ENCODE measurements at places on chromosomes 13 and 19. TPM values are rescaled to one million over a fixed set of nuclear protein-coding genes. Genes with fewer than 3 reads are reported as not detected.
A peak's percentile ranks its signal among the peaks of the same experiment; 100 is the strongest.

DNA sequence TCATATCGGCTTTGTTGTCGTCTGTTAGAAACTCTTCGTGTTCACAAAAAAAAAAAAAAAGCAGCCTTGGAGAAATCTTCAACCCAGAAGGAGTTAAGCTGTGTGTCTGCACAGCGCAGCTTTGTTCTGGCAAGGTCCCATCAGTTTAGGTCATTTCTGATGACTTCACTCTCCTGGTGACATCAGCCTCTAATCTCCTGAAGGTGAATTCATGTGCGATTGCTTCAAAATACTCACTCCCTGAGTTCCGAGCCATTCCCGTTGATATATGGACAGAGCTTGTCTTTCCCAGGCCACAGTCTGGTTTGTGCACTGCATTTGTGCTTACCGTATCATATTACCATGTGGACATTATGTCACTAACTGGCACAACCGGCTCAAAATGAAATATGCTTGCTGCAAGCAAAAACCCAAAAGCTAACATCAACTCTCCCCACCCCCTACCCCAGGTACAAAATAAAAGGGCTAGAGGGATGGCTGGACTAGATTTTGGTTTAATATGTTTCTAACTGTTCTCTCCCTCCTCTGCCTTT is 342.4 kb downstream of the KCNRG start:
- no peak for DNase-seq

- no peak for DNase-seq
Measured at GRCh38 chr13:72255908-72256307, 388.9 kb upstream of the DACH1 start.

DNA sequence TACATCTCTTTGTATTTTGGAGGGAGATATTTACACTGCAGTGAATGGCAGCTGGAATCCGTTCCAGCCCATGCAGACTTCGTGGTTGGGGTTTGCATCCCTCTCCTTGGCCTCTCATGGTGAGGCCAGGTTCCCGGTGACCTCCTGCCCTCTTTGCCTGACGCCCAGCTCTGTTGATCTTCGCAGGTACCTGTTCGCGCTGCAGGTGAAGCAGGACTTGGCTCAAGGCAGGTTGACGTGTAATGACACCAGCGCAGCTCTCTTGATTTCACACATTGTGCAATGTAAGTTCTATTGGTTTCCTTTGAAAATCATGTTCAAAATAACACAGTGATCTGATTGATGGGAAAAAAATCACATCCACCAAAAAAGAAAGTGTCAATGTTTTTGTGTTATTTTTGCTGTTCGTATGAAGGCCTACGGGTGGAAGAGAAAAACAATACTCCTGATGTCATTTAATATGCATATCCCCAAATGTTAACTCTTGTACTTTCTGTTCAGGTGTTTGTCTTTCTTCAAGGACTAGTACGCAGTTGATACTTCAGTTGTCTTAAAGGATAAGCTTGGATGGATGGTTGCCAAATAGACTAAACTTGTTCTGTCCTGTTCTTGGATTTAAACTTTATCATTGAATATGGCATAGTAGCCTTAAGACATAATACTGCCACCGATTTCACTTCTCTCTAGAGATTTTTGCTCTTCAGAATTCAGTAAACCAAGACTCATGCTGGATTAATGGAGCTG is 199.1 kb downstream of the STK24 start:
- no peak for DNase-seq

The PRTN3 gene
- not detected for total RNA-seq

DNA sequence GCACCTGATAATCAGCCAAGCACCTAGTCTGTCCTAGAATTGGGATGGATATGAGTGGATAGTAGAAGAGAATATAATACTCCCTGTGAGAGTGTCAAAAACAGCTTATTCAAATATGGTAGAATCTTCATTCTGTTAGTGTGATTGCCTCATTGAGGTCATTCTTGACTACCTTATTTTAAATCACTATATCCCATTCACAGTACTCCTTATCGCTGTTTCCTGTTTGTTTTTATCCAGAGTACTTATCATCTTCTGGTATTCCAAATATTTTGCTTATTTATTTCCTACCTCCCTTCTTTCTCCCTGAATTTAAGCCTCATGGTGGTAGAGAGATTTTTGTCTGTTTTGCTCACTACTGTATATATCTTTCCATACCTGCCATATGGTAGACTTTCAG is 9.9 kb downstream of the NDFIP2 start:
- DNase-seq: no peak

The HOMER3 gene
- total RNA-seq: 3.1 TPM

GRCh38 chr19:46714444-46715106 is 2.3 kb downstream of the PRKD2 start:
- DNase-seq: no peak

DNA sequence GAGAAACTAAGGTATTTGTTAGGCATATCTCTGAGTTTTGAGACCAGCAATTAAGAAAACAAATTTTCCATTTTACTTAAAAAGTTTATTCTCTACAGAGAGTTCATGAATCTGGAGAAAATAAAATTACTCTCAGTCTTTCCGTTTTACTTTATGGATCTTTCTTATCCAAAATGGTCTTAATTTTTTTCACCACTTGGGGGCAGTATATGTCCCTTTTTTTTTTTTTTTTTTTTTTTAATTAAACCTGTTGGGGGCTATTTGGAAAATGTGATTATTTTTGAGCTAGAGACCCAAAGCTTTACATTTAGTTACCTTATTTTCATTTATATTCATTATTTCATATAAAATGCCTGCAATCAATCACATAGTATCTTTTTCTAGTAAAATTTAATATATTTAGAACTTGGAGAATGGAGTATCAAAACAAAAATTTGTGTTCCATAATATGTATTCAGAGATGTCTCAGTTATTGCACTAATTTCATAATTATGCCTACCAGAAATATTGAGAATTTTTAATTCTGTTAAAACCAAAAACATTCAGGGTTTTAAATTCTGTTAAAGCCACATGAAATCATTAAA is 27.1 kb downstream of the PIBF1 start:
- no peak for DNase-seq

GRCh38 chr19:13117176-13117771 is 734 bp upstream of the TRMT1 start:
- no peak for DNase-seq

The ACP7 gene
- total RNA-seq: not detected

The MIDN gene
- 31.4 TPM for total RNA-seq

The U2AF1L4 gene
- 18.8 TPM for total RNA-seq

The AZU1 gene
- total RNA-seq: 1.8 TPM

The MED29 gene
- total RNA-seq: 23.7 TPM

- DNase-seq: no peak
Measured at GRCh38 chr13:104198801-104199200, 1132.6 kb upstream of the SLC10A2 start.

GRCh38 chr19:9641810-9642209 is 20.8 kb upstream of the ZNF561 start:
- DNase-seq: no peak

GRCh38 chr13:76634431-76635191 is 251.6 kb downstream of the KCTD12 start:
- no peak for DNase-seq

- DNase-seq: no peak
Measured at GRCh38 chr19:38592940-38593339, 24.8 kb downstream of the MAP4K1 start.

- DNase-seq: no peak
Measured at GRCh38 chr19:28405346-28405742, 807.6 kb downstream of the UQCRFS1 start.

The ELSPBP1 gene
- not detected for total RNA-seq

GRCh38 chr19:18000915-18001776 is 6.8 kb upstream of the ARRDC2 start:
- DNase-seq: peak; percentile 79
